ENCODE measurements at places on chromosomes 5 and 9.
A peak's percentile ranks its signal among the peaks of the same experiment; 100 is the strongest.

- no peak for DNase-seq
Observed at GRCh38 chr5:176799488-176799887, 10.9 kb upstream of the UNC5A start.

DNA sequence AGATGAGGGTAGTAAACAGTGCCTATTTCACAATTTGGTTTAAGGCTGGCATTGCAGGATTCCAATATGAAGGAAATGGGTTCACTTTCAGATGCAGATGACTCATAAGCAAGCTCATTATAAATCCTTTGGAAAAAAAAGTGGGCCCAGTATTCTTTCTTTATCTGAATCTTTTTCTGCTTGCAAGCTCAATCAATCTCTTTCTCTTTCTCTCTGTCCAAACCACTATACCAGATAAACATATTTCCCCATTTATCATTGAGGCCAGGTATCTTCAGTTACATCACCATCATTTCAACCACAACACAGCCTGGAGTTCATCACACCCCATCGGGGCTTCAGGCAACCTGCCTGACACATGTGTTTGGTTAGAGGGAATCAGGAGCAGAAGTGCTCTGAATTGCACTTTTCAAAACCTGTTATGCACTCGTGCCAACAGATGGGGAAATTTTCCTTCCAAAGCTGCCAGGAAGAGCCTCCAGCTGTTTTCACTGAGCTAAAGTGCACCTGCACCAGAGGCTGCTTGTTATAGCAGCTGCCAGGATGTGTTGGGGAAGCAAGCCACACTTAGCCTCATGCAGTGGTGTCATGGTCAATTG is 30.0 kb upstream of the MAMDC2 start:
- DNase-seq: no peak

DNA sequence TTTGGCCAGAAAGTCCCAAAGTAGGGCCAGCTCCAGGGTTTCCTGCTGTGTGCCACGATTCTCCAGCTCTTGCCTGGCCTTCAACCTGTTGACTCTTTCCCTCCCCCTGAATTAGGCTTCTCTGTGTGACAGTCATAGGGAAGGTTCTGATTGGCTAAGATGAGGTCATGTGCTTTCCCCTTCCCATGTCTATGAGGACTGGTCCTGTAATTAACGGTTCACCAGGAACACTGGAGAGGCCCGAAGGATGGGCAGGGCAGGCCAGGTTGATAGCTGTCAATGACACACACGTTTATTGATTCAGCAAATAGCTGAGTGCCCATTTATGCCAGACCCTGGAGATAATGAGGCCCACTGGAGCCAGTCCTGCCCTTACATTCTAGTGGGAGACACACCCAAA is 9.0 kb upstream of the PRR7 start:
- no peak for DNase-seq

GRCh38 chr9:123005964-123006363 is 27.5 kb upstream of the GPR21 start:
- DNase-seq: no peak

- no peak for DNase-seq
Observed at GRCh38 chr5:123448017-123448617, 24.9 kb upstream of the CEP120 start.

DNA sequence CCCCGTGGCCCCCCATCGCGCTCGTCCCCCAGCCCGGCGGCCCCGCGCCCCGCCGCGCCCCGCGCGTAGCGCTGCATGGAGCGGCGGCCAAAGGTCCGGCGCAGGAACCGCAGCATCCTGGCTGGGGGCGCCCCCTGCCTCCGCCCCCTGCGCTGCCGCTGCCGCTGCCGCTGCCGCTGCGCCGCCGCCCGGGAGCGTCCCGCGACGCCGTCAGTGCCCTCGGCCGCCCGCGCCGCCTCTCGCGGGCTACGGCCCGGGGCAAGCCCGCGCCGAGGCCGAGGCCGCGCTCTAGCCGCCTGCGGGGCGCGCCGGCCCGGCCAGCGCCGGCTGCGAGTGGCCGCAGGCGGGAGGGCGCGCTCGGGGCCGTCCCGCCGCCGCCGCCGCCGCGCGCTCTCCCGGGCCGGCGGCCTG is 523 bp downstream of the EPB41L4B start:
- DNase-seq: no peak

GRCh38 chr5:96582343-96582742 is 79.8 kb upstream of the CAST start:
- peak; percentile 50 for DNase-seq

DNA sequence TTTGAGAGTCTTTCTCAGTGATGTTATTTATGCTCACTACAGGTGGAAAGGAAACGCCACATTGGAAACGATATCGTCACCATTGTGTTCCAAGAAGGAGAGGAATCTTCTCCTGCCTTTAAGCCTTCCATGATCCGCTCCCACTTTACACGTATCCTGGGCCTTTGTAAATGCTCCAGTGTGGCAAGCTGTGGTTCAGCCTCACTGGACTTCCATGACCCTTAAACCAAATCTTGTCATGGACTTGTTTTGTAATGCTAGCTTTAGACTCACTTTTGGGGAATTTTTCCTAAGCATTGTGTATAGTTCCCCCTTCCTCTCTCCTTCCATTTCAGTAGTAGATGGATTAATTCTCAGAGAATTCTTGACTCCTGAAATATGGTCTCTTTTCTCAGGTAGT is 60.9 kb upstream of the SLC2A8 start:
- peak; percentile 21 for DNase-seq

DNA sequence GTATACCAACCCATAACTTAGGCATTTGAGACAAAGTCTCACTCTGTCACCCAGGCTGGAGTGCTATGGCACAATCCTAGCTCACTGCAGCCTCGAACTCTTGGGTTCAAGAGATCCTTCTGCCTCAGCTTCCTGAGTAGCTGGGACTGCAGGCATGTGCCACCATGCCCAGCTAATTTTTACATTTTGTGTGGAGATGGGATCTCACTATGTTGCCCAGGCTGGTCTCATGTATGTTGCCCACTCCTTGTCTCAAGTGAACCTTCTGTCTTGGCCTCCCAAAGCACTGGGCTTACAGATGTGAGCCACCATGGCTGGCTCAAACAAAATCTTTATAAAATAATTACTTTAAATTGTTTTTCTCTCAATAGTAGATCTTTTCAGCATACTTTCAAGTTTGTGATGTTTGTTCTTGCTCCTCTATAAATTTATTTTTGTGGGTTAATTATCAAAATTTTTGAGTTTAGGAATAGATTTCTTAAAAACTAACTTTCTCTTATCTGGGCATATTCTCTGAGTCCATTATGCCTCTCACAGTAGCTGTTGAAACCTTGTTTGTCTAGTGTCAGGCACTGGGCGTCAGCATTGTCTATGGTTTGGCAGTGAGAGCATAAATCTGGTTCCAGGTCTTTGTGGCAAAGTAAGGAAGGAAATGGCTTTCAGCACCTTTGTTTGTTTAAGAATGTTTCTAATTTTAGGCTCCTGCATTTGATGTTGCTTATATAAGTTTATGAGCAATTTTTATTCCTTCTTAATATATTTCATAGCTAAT is 38.7 kb downstream of the NLN start:
- DNase-seq: peak; percentile 58

DNA sequence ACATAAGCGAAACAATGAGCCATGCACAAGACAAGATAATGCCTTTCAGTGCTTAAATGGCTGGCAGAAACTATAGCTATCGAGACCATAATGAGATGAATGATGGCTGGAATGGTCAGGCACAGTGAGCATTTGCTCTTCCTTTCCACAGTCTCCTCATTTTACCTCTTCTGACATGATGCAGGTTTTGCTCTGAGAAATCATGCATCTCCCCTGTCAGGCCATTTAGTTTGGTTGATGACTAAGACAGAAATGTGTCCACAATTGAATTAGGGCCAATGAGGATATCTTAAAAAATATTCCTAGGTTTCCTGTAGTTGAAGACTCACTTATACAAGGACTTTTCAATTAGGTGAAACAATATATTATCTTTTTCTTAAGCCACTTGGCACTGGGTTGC is 475.1 kb downstream of the TMEM232 start:
- DNase-seq: peak; percentile 54

DNA sequence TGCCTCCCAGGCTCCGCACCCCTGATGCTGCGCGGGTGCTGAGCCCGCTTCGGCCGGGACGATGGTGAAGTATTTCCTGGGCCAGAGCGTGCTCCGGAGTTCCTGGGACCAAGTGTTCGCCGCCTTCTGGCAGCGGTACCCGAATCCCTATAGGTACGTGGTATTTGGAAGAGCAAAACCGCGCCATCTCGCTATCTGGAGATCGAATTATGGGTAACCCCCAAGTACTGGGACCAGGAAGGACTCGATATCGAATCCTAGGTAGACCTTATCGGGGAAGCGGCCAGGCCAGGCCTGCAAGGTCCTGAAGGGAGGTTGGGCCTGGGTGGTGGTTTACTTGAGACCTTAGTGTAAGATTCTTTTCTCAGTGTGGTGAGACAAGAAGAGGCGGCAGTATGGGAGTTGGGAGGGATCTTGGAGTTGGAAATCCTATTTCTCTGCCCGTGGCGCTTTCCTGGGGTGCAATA is 359 bp downstream of the PRELID1 start:
- no peak for DNase-seq

DNA sequence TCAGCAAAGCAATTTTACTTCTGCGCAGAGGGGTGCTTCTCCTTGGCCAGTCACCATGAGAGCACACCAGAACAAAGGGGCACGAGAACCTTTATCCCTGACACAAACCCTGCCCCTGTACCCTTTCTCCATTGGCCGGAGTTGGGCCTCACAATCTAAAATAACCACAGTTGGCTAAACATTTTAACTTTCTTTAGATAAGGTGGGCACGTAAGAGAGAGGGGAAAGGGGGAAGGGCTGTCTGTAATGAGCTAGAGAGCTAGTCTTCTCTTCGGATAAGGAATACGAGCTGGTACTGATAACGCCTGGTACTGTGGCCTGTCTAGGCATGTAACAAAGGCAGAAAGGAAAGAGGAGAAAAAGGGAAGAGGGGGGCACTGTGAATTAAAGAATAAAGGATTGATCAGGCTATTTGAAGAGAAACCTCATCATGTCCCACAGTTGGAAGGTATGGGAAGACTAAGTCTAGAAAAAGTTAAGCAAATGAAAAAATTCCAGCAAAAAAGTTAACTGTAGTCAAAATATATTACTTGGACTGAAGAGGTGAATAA is 1.8 kb upstream of the IARS1 start:
- no peak for DNase-seq

DNA sequence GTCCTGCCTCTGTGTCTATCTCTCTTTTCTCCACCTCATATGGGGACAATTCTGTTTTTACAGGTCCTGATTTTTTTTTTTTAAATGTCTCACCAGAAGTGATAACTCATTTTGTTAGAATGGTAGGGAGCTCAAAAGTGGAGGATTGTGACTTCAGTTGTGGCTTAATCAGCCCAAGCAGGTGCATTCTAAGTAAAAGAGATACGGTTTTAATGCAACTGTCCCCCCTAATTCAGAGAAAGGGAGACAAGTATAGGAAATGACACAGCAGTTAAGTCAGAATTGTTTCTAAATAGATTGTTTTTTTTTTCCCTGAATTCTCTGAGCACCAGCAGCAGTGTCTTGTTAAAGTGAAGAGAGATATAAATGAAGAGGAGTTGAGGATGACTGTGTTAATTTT is 24.5 kb downstream of the MAST4 start:
- DNase-seq: no peak

DNA sequence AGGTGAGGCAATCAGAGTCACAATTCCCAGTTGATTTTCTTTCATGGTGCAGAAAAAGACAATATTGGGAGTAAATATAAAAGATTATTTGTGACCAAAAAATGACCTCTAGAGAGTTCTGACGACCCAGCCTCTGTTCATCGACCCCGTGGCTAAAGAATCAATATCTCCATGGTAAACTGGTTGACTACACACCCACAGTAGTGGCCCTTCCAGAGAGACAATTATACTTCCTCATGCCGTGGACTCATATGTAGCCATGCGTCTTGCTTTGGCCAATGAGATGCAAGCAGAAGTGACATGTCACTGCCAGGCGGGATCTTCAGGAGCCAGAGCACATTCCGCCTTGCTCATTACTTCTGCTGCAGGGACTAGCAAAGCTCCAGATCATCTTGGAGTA is 163.3 kb upstream of the RAD23B start:
- DNase-seq: no peak

- peak; percentile 50 for DNase-seq
Observed at GRCh38 chr5:102762095-102762534, 7.0 kb downstream of the PAM start.

DNA sequence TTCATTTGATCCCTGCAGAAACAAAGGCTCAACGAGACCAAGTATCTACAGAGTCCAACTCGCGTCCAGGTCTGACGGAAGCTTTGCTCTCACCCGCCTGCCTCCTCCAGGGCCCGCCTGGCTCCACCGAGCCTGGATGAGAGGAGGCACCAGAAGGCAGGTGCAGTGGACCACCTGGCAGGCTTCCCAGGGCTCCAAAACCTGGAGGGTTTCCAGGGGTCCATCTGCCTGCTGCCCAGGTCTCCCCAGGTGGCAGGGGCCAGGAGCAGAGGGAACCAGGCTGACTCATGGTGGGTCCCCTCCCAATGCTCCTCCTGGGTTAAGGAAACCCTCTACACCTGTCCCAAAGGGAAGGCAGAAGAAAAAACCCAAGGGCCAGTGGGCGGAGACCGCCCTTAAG is 59.5 kb downstream of the VAV2 start:
- DNase-seq: no peak

- no peak for DNase-seq
Observed at GRCh38 chr5:113693701-113694100, 180.2 kb downstream of the YTHDC2 start.

DNA sequence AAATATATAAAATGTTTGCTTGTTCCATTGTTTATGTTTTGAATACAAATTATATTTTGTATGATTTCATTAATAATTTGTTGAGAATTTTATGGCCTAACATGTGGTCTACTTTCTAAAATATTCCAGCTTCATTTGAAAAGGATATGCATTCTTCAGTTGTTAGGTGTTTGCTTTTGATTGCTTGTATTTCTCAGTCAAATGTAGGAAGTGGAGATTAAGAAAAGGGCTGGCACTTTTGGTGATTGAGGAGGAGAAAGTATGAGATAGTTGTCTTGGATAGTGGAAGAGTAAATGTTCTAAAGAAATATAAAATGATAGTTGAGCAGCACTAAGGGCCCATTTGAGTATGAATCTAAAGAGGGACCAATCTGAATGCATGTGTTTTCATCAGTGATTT is 23.1 kb downstream of the JAK2 start:
- peak; percentile 8 for DNase-seq

- no peak for DNase-seq
Observed at GRCh38 chr9:92963831-92964606, 16.7 kb downstream of the FGD3 start.

GRCh38 chr9:1939926-1940368 is 75.2 kb upstream of the SMARCA2 start:
- DNase-seq: no peak

DNA sequence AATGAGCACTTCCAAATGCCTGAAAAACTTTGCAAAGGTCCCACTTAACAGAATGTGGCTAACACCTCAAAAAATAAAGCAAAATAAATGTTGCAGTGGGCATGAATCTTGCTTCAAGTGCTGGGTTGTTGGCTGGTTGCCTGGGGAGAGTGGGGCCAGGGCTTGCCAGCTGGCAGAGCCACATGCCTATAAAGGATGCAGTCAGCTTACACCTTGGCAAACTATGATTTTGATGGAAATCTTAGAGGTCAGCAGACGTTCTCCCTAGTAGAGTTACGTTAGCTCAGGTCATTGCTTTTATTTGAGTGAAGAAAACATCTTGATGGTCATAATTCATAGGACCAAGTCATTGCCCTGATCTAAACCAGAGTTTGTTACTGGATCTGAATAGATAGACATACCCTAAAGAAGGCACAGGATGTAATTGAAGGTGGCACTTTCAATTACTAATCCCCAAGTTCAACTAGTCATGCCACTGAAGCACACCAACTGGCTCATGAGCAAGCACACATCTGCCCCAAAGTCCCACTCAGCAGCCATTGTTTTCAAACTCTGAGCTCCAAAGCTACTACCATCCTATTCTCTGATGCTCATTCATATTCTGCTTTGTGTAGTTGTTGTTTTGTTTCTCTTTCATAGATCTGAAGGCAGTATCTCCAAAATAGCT is 51.2 kb upstream of the ZSWIM6 start:
- DNase-seq: no peak
